ENCODE measurements at places on chromosomes 1 and 21.

DNA sequence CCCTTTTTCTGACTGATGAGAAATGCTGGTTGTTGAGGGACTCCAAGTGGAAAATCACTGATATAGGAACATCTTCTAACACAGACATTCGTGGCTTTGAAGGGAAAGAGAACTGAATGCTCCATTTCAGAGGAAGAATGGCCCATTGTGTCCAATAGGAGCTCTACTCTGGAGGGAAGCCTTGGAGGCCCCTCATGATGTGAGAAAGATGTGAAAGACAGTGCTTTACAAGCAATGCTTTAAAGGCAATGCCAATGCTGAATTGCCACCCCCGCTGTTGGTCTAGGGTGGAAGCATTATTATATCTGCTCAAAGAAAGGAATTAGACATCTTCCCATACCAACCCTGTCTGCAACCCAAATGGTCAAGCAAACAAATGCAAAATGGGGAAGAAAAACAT, 13.7 kb downstream of the NMNAT2 start:
- DNase-seq = no peak

DNA sequence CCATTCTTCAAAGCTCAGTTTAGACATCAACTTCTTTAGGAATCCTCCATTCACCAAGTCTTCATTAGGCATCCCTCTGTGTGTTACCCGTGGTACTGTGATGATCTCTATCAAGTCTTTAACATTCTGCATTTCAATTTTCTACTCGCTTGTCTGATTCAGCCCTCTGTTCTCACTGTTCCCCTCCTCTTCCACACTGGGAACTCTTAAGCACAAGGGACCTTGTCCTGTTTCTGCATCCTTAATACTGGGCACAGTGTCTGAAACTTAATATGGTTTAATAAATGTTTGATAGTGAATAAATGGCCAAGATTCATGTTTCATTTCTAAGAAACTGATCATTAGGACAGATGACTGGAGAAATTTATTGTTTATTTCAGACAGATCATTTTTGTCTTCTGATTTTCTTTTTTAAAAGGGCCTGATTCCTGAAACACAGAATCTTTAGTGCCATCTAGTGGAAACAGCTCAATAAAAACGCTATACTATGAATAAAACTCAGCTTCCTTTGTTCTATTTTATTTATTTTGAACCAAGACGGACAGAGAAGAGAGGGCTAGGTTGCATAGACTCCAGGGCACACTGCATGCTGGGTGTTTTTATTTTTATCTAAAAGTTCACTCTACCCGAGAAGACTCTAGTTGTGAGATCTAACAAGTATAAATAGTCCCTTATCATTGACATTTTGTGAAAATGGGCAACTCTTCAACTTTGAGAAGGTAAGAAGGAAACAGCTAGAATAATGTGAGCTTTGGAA, 7.0 kb upstream of the TRIM45 start:
- no peak for DNase-seq

- no peak for DNase-seq
Observed at GRCh38 chr1:108556499-108556898, 3.4 kb upstream of the EEIG2 start.

GRCh38 chr1:9714257-9714718, 62.8 kb downstream of the PIK3CD start:
- no peak for DNase-seq

GRCh38 chr1:168112673-168113305, 23.9 kb downstream of the GPR161 start:
- DNase-seq = no peak

GRCh38 chr1:183231545-183231944, 45.5 kb downstream of the LAMC2 start:
- DNase-seq = no peak

DNA sequence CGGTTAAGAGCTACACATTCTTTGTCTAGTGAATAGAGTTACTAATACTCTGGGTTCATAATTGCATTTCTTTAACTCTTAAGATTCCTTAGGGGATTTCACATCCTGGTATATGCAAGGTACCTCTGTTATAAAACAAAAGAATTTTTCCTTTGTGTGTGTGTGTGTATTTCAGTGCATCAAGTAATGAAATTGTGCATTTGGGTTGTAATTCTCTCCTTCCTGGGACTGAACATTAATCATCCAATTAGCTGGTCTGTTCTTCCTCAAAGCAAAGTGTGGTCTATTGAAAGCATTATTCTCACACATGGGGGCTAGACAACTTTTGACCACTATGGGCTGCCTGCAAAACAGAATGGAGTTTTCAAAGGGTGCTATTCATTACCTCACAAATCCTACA, 74.0 kb downstream of the ZC3H11B start:
- no peak for DNase-seq

GRCh38 chr1:66475940-66476339, 58.0 kb upstream of the SGIP1 start:
- DNase-seq = no peak

DNA sequence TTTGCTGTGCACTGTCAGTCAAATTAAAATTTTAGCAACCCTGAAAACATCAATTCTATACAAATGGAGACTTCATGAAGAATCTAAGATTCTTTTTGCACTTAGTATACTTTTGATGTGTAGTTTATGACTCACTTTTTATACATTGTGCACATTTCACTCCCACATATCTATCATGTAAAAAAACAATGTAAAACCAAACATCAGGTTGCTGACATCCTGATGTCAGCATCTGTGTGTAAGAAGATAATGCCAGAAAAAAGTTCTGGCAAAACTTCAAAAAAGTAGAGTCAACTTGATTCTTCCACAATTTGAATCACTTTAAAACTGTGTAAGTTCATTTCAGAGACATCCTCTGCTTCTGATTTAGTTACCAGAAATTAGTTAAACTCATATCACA, 115.7 kb downstream of the CENPF start:
- DNase-seq = no peak

GRCh38 chr1:156200044-156200443, 6.1 kb downstream of the SLC25A44 start:
- DNase-seq = no peak

DNA sequence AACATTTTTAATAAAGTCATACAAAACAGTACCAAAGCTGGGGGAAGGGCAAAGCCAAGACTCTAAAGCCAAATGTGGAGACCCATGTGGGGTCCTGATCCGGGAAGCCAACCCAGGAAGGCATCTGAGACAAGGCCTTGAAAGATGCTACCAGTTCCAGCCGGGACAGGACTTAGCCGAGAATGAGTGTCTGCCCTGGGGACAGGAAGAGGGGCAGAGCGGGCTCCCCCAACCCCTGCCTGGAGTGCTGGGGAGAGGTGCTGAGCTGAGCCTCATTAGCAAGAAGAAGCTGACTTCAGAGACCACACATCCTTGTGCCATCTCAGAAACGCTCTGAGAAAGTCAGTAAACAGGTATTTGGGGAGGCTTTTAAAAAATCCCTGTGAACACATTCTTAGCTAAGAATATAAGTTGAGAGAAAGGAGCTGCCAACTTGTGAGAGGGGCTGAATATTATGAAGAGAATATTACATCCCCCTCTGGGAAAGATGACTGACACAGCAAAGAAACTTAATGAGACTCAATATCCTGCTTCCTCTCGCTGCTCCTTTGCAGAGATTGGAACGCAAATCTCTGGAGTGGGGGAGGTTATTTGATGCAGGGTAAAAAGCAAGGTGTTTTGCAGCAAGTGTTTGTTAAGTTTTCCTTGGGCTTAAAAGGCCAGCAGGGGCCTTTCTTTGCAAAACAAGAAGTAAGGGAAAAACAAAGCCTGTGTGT, 103.3 kb upstream of the KCND3 start:
- no peak for DNase-seq

- DNase-seq = no peak
Observed at GRCh38 chr1:235397733-235398132, 30.5 kb downstream of the TBCE start.

DNA sequence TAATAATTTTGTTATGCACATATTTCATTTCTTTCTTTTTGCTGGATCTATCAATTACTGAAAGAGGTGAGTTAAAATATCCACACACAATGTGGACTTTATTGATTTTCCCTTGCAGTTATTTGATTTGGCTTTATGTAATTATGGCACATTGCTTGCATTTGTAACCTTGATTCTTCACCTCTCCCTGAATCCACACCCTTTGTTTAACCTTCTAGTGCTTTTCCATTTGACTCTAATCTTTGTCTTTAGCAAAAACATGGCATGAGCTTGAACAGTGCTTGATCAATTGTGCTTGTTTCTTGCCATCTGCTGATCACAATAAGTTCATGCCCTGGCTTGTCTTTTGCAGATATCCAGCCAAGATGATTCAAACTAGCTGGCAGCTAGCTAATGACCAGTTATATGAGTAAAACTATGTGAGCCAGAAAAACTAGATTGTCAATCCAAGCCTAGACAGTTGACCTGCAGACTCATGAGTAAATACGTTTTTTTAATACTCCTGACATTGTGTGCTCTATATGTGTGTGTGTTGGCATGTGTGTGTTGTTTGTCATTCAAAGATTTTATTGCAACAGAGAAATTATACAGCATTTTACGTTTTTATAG, 899.2 kb downstream of the NCAM2 start:
- DNase-seq = no peak

- DNase-seq = no peak
Observed at GRCh38 chr21:33386222-33386784, 16.9 kb upstream of the IFNGR2 start.

- no peak for DNase-seq
Observed at GRCh38 chr1:229318056-229318455, 24.8 kb downstream of the CCSAP start.

- no peak for DNase-seq
Observed at GRCh38 chr1:189939967-189940366, 537.7 kb downstream of the BRINP3 start.

GRCh38 chr1:157004806-157005205, 40.7 kb downstream of the ARHGEF11 start:
- no peak for DNase-seq

- DNase-seq = peak; percentile 80
Observed at GRCh38 chr1:206544562-206545257, 37.4 kb downstream of the RASSF5 start.

DNA sequence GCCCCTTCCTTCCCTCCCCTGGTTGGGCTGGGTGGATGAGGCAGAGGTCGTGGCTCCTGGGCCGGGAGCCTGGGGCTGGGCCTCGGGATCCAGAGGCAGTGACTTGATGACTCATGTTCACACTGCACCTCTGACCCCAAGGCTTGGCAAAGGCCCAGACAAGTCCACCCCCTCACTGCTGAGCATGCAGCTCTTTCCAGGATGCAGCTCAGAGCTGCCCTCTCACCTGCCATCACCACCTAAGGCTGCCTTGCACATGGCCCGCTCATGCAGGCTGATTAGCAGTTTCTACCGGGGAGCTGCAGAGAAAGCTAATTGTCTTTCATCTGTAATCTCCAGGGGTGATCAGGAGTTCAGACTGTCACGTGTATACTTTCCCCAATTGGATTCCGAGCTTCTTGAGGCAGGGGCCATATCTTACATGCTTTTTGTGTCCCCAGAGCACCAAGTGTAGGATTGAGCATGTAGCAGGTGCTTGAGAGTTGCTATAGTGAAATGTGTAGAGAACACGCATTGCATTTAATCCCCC, 62.1 kb downstream of the LRRN2 start:
- no peak for DNase-seq

DNA sequence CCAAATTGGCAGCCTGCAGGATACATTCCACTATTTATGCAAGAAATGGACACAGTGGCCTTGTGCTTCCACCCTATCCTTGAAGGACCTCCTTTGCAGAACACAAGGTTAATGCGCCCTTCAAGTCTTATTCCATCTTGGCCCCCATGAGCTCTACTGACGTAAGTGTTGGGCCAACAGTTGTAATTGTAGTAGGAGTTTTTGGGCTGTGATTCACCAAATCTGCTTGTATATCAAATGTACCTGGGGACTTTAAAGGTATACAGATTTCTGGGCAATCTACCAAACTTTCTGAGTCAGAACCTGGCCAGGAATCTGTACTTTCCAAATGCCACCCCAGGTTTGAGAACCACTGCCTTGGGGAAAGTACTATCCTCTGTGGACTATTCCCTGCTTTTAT, 100.9 kb upstream of the MARK1 start:
- DNase-seq = no peak

DNA sequence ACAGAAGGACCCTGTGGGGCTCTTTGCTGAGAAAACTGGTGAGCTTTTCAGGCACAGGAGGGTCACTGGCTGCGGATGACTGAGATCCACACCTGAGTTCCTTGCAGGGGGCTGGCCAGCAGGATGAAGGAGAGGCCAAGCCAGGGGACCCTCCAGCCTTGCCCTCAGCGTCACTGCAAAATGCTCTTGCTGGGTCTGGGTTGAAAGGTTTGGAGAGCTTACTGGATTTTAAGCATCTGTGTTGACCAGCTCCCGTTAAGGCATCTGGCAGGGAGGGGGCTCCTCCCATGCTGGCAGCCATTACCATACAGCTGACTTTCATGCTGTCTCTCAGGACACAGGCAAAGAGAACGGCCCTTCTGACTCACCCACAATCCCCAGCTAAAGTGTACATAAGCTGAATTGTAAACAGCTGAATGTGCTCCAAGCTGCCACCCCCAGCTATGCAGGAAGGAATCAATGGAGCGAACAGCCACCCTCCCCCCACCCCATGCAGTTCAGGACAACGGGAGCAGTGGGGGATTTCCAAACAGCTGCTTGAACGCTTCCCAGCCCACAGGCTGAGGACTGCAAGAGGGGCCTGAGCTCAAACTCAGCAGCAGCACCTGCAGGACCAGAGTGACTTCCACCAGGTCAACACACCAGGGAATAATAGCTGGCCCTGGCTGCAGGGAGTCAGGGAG, 21.3 kb upstream of the A3GALT2 start:
- DNase-seq = peak; percentile 99

DNA sequence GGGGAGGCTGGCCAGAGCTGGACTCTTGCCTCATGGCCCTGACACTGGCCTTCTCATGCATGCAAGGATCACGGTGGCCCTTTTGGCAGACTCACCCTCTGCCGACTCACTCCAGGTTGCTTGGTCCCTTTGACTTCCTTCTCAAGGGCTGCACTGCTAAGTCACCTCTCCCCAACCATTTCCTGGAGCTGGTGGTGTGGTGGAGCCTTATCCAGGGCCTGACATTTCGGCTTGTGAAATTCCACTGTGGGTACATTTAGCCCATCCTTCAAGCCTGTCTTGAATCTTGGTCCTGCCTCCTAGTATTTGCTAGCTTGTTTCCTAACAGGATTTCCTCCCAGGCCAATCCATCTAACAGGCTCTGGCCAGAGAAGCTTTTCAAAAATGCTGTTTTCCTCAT, 52.6 kb upstream of the JUN start:
- DNase-seq = no peak

- peak; percentile 78 for DNase-seq
Observed at GRCh38 chr21:38505654-38506523, 7.6 kb upstream of the ERG start.

- no peak for DNase-seq
Observed at GRCh38 chr1:171160639-171161354, 24.3 kb upstream of the FMO2 start.

DNA sequence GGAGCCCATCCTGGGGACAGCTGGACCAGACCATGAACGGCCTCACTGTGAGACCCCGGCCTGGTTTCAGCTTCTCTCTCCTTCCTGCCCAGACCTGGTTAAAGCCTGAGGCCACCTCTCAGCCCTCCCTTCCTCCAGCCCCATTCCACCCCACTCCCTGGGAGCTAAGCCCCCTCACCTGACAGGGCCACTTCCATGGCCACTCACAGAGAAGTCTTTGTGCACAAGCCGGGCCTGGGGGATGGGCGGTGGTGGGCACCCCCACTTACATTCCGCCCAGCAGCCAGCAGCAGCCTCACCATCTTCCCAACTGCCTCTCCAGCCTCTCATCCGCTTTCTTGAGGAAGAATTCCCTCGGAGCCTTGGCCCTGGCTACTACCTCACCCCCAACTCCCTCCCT, 40.4 kb downstream of the RHBG start:
- DNase-seq = no peak

- DNase-seq = no peak
Observed at GRCh38 chr1:9278116-9278515, 14.6 kb upstream of the SPSB1 start.

- DNase-seq = no peak
Observed at GRCh38 chr1:47618830-47619229, 181.0 kb downstream of the FOXD2 start.

All from NCI-H2081 (cell line).